ENCODE measurements at places on chromosomes 6 and 20.

DNA sequence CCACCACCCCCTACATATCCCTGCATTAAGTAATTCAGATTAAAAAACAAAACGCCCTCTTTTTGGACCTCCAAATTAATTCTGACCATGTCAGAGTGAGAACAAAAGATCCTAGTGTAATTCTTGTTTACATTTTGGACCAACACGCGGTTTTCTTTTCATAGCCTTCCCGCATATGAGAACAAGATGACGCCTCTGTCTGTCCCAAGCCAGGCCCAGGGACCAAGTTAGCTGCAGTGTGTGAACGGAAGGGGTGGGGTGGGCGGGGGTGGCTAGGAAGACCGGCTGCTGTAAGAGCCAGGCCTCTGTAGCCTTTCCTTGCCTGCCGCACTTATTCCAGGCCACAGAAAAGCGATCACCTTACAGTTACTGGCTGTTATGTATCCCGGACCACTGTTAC is 68.0 kb downstream of the PLCG1 start:
- no peak for DNase-seq

- peak; percentile 36 for DNase-seq
These were observed 25.8 kb downstream of the CBFA2T2 start for GRCh38 chr20:33515569-33516216.

GRCh38 chr20:18585134-18585533 is 2.7 kb upstream of the DTD1 start:
- DNase-seq, result peak; percentile 8

GRCh38 chr20:40922865-40923264 is 105.8 kb upstream of the TOP1 start:
- no peak for DNase-seq

DNA sequence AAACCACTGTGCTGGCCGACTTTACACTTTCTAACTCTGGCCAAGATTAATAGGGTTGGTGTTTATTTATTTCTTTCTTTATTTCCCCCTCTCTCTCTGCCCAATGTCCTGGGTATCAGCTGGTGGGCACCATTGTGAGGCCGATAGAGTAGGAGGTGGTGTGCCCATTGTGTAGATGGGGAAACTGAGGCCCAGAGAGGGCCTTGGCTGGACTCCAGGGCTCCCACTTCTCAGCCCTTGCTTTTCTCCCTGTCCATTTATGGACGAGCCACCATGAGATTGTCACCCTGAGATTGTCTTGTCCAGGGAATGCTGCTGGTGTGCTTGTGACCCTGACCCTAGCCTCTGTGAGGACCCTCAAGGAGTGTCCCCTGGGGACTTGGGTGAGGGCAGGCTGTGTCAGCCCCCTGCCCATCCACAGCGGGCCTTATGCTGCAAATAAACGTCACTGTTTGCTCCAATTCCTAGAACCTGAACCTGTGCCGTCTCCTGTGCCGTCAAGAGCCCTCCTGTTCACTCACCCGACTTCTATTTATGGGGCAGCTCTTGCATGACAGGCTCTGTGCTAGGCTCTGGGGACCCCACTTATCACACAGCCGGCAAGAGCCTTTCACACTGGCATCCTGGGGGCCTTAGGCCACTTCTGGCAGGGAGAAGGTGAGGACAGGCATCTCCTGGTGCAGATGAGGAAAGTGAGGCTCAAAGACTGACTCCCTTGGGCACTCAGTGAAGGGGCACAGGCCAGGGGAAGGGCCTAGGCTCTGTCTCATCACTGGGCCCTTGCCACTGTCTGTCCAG is 24.8 kb downstream of the SUN5 start:
- no peak for DNase-seq

DNA sequence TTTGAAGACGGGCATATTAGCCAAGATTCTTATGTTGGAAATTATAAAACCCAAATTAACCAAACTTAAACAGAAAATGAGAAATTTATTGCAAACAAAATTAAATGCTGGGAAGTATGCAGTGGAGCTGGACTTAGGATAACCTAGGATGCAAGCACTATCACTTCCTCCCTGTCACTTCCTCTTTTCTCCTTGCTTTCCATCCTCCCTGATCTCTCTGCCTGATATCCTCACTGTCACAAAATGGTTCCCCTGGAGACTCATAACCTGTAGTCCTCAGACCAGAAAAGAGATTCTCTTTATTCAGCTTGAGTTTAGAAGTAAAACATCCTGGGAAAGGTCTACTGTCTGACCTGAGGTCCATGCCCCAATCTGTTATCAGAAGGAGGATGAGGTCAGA is 7.4 kb upstream of the KLHL32 start:
- no peak for DNase-seq

DNA sequence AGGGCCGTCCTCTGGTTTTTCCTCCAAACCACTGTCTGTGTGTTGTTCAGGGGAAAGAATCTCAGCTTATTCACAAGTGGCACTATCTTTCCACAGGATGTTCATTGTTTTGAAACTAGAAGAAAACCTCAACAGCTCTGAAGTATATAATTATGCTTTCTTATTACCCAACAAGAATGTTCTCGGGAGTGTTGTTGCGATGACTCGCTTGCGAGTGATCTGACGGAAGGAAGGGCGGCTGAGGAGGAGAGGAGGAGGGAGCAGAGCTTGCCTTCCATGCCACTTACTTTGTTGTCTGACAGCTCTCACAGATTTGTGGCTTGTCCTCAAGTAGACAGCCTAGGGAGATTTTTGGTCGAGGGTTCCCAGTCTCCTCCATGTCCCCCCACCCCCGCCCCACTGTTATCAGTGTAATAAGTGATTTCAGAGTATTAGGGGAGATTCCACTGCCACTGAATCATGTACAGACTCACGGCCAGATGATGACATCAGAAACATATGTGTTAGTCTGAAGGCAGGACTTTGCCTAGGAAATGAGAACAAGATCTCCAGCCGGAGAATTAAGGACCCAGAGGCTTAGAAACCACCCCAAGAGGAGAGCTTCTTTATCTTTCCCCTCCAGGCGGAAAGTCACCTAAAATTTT is 80.7 kb upstream of the CCN6 start:
- DNase-seq, result no peak

- no peak for DNase-seq
These were observed 13.9 kb upstream of the TNFRSF6B start for GRCh38 chr20:63682384-63683139.

Measured in NCI-H146 (cell line).